CD8-positive, alpha-beta memory T cell (primary cell): ENCODE measurements at places on chromosomes 11 and 22. TPM values are rescaled to one million over a fixed set of nuclear protein-coding genes. Genes with fewer than 3 reads are reported as not detected.

DNA sequence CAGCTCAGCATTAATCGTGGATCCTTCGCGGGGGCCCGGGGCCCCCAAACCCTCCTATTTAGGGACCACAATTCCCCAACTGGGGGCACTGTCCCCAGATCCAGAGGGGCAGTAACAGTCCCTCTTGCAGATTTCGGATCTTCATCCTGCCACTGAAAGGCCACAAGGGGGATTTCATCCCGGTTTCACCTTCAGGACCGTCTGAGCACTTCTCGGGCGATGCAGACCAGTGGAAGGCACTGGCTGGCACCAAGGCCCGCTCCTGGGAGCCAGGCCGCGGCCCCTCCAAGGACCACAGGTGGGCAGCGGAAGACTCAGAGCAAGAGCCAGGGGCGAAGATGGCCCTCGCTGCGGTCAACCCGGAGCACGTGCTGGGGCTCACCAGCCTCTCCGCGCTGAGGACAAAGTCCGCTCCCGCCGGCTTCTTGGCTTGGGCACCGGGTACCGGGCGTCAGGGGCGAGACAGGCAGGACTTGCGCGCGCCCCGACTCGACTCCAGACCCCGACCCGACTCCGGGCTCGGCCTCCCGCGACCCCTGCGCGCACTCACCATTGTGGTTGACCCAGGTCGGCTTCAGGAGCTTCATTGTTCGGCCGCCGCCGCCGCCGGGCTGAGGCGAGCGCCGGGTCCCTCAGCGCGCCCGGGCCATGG is 517 bp downstream of the HIRA start:
- H3K4me3 ChIP-seq, result peak overlapping the region; percentile 84
- peak overlapping the region; percentile 88 for H3K27ac ChIP-seq
- peaks cover 43% of the 10 kb centered on the region for H3K4me1 ChIP-seq
- peak; percentile 12 for DNase-seq

DNA sequence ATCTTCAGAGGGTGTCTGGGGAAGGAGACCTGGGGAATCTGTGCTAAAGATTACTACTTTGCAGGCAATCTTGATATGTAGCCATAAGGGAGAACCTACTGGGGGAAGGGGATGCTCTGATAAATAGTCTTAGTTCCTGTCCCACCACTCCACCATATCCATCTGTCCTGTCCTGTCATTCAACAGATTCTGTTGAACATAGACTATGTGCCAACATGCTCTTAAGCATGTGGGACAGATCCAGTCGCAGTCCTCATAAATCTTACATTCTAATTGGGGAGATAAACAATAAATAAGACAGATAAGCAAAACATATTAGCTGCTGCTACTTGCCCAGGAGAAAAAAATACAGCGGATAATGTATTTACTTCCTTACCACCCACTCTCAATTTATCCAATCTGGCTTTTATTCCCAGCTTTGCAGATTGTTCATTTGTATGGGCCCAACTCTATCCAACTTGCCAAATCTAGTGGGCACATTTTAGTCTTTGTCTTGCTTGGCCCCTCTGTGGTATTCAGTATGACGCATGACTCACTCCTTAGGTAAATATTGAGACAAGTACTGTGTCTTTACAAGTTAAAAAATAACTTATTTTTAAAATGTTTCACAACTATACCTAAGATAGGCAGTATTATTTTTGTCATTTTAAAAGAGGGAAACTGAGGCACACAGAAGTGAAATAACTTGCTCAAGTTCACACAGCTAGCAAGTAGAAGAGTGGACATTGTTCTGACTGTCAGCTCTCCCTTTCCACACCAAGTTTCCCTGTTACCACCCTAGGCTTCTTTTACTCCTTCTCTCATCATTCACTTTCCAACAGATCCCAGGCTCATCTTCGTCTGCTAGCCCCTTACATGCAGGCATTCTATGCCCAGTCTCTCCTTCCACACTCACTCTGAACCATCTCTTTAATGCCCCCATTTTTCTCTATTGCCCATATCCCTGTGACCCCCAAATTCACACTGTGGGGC is 133.6 kb upstream of the SESN3 start:
- H3K4me1 ChIP-seq, result no peaks in the 10 kb centered on the region
- no peaks in the 10 kb centered on the region for H3K27me3 ChIP-seq
- DNase-seq, result no peak
- H3K4me3 ChIP-seq, result no peak overlapping the region
- no peak overlapping the region for H3K27ac ChIP-seq
- H3K36me3 ChIP-seq, result no peaks in the 10 kb centered on the region

DNA sequence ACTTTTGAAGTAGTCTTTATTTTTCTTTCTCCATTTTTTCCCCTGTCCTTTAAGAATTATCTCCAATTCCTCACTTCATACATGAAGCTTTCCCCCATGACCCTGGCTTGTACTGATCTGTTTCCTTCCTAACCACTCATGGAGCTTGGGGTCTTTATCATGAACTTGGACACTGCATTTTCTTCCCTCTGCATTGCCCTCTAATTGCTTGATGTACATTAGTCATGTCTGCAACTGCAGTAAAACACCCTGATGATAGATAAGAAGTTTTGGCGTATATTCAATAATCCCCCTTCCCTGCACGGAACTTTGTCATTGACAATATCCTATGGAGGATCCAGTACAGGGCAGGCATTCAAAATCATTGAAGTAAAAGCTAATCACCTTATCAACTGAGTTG is 3.4 kb downstream of the HEPHL1 start:
- no peak overlapping the region for H3K27ac ChIP-seq
- H3K4me1 ChIP-seq, result no peaks in the 10 kb centered on the region
- H3K36me3 ChIP-seq, result no peaks in the 10 kb centered on the region
- DNase-seq, result no peak
- H3K27me3 ChIP-seq, result no peaks in the 10 kb centered on the region

GRCh38 chr22:30336752-30337460 is 10.2 kb upstream of the TBC1D10A start:
- H3K36me3 ChIP-seq, result peaks cover 89% of the 10 kb centered on the region
- H3K27me3 ChIP-seq, result no peaks in the 10 kb centered on the region
- no peak for DNase-seq
- H3K4me3 ChIP-seq, result no peak overlapping the region
- H3K27ac ChIP-seq, result no peak overlapping the region

- DNase-seq, result no peak
- H3K36me3 ChIP-seq, result no peaks in the 10 kb centered on the region
- H3K4me3 ChIP-seq, result no peak overlapping the region
- peaks cover 4% of the 10 kb centered on the region for H3K27me3 ChIP-seq
- no peak overlapping the region for H3K27ac ChIP-seq
Measured at GRCh38 chr11:119540370-119541125, 117.6 kb upstream of the THY1 start.

GRCh38 chr11:69538854-69539253 is 57.4 kb downstream of the LINC01488 start:
- H3K27ac ChIP-seq, result no peak overlapping the region
- H3K4me3 ChIP-seq, result no peak overlapping the region
- no peak for DNase-seq
- H3K4me1 ChIP-seq, result no peaks in the 10 kb centered on the region

GRCh38 chr11:32113200-32113919 is 22.5 kb downstream of the RCN1 start:
- H3K27ac ChIP-seq, result no peak overlapping the region
- DNase-seq, result no peak
- H3K36me3 ChIP-seq, result no peaks in the 10 kb centered on the region
- no peaks in the 10 kb centered on the region for H3K4me1 ChIP-seq
- no peak overlapping the region for H3K4me3 ChIP-seq

DNAJC4 gene
- total RNA-seq, result 26.4 TPM

OR51B5 gene
- not detected for total RNA-seq

TBX10 gene
- not detected for total RNA-seq

MISFA gene
- 0.96 TPM for total RNA-seq
